Activated T-helper 17 cell treated with anti-CD3 and anti-CD28 coated beads, Interleukin-2, amount 50 U/mL, for 72 hours (primary cell): ENCODE measurements at places on chromosomes 2 and 18. TPM values are rescaled to one million over a fixed set of nuclear protein-coding genes. Genes with fewer than 3 reads are reported as not detected.

- no peak for ATAC-seq
Observed at GRCh38 chr2:37472959-37473358, 128.5 kb downstream of the QPCT start.

The CAD gene
- 106 TPM for total RNA-seq

DNA sequence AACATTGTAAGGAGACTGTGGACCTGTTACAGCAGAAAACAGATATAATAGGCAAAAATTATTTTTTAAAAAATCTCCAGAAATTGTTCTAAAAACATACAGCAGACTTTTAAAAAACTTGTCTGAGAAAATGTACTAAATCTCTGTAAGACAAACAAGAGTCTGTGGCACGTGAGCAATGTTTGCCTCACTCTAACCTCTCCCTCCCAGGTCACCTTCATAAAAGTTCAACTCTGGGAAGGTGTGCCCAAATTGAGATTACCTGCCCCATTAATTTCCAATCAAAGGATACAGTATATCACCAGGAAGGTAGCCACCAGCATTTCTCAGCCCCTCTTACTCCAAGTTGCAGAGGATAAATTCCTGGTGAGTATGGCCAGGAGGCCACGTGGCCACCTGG lies 992.7 kb downstream of the TMEM182 start:
- no peak for ATAC-seq

- no peak for ATAC-seq
Observed at GRCh38 chr18:55635439-55635838, 47.4 kb upstream of the TCF4 start.

DNA sequence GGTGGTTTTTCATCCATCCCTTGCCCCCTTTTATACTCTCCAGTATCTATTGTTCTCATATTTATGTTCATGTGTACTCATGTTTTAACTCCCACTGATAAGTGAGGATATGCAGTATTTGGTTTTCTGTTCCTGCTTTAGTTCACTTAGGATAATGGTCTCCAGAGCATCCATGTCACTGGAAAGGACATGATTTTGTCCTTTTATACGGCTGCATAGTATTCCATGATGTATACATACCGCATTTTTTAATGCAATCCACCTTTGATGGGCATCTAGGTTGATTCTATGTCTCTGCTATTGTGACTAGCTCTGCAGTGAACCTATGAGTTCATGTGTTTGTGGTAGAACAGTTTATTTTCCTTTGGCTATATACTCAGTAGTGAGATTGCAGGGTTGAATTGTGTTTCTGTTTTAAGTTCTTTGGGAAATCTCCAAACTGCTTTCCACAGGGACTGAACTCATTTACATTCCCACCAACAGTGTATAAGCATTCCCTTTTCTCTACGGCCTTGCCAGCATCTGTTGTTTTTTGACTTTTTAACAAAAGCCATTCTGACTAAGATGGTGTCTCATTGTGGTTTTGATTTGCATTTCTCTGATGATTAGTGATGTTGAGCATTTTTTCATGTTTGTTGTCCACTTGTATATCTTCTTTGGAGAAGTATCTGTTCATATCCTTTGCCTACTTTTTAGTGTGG lies 420.2 kb downstream of the THSD7B start:
- no peak for ATAC-seq

GRCh38 chr18:26549263-26550094 lies 1.1 kb upstream of the KCTD1 start:
- ATAC-seq = no peak

DNA sequence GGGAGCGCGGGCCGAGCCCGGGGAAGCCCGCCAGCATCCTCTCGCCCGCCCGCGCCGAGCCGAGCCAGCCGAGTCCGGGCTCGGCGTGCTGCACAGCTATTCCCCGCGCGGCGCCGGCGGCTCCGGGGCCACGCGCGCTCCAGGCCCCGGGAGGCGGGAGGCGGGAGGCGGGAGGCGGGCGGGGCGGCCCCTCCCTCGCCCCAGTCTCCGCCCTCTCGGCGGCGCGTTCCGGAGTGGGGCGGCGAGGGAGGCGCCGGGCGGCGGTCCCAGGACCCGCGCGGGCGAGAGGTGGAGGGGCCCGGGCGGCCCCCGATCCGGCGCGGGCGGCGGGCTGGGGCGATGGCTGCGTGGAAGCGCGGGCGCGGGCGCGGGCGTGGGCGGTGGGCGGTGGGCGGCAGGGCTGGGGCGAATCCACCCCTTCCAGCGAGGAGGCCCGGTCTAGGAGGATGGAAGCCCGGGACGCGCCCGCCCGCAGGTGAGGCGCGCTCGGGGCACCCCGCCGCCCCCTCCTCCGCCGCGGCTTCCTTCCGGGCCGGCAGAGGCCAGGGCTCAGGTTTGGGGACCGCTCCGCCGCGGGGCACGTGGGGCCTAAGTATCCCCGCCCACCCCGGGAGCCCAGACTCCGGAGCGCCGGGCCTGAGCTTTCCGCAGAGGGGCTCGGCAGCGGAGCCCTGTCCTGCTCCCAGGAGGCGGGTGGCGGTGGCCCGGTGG lies at the start of gene ADCY3:
Gene ADCY3 (minus strand): TSS at position 140 of the 711 bp plus-strand sequence. CDS start 1,250 bp downstream, outside the sequence.
- ATAC-seq = peak; percentile 59

- ATAC-seq = no peak
Observed at GRCh38 chr2:39210846-39211245, 32.9 kb downstream of the CDKL4 start.

The MARCHF7 gene
- 71.0 TPM for total RNA-seq

DNA sequence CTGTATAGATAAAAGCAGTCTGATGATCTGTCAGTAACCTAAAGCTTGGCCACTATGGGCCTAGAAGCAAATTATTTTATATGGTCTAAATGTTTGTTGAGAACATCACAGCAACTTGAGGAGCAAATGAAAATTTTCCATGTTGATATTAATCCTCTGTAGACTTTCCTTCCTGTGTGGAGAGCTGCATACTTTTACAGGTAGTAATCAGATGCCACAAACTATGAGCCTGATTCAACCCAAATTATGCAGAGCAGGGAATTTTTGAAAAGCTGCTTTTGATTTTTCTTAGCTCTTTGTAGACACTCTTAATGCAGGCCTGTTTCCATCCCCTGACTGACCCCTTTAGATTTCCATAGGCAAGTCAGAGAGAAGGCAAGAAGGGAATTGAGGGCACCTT lies 17.3 kb downstream of the PAX3 start:
- ATAC-seq = no peak

DNA sequence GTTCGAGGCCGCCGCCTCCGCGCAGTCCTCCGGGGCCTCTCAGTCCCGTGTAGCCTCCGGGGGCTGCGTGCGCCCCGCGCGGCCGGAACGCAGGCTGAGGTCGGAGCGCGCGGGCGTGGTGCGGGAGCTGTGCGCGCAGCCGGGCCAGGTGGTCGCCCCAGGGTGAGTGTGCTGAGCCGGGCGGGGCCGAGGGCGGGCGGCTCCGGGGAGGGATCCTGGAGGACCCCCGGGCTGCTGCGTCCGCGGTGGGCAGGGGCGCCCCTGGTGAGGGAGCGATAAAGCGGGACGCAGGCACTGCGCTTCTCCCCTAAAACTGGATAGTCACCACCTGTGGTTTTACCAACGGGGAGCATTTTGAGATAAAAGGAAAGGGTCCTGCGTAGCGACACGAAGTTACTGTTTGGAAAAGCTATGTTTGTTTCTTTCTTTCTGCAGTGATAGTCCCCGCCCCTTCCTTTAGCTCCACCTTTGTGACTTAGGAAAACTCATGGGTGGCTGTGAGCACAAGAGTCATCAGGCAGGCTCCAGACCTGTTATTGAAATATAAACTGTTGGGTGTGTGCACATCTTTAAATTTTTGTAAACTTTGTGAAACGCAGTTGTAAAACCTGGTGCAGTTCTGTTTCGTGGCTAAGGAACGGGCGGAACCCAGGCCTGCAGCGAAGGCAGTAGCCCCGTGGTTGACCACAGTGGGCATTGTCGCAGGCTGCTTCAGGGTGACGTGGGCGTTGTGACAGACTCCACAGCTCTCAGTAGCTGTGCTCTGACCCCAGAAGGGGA lies 687 bp downstream of the CTDP1 start:
- ATAC-seq = peak; percentile 10

GRCh38 chr2:40559175-40559574 lies 107.3 kb upstream of the SLC8A1 start:
- ATAC-seq = no peak

DNA sequence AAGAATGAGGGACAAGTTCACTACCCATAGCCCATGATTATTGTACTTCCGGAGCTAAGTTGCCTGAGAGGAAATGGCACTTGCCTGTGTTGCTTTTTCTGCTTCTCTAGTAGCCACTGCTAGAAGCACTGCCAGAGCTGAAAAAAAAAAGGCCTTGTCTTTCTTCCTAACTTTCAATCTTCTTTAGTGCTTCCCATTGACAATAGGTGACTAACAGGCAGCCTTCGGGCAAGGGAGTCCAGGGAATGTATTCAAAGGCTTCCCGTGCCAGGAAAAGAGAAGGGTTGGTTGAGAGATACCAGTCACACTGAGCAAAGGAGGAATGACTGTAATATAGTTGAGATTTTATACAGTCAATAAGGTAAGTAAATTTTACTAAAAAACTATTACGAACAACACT lies 242.0 kb downstream of the CALCRL start:
- ATAC-seq = no peak

DNA sequence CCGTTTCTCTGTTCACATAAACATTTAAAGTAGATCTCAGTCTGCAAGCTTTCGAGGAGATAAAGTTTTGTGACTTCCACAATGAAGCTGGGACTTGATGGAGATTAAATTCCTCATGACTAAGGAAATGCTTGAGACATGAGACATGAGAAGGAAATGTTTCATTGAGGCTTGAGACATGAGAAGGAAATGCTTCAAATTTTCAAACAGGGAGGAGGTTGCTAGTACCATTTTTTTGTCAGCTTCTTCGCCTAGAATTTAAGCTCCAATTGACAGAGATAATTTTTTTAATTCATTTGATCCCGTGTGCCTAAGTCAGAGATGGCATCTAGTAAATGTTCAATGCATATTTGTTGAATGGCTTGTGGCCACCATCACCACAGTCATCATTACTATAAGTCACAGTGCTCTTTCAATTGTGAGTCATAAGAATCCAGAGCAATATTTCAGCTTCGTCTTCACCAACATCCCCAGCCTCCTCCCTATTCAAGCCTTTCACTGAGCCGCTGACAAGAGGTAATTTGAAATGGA lies 543 bp upstream of the MARCHF4 start:
- peak; percentile 77 for ATAC-seq

DNA sequence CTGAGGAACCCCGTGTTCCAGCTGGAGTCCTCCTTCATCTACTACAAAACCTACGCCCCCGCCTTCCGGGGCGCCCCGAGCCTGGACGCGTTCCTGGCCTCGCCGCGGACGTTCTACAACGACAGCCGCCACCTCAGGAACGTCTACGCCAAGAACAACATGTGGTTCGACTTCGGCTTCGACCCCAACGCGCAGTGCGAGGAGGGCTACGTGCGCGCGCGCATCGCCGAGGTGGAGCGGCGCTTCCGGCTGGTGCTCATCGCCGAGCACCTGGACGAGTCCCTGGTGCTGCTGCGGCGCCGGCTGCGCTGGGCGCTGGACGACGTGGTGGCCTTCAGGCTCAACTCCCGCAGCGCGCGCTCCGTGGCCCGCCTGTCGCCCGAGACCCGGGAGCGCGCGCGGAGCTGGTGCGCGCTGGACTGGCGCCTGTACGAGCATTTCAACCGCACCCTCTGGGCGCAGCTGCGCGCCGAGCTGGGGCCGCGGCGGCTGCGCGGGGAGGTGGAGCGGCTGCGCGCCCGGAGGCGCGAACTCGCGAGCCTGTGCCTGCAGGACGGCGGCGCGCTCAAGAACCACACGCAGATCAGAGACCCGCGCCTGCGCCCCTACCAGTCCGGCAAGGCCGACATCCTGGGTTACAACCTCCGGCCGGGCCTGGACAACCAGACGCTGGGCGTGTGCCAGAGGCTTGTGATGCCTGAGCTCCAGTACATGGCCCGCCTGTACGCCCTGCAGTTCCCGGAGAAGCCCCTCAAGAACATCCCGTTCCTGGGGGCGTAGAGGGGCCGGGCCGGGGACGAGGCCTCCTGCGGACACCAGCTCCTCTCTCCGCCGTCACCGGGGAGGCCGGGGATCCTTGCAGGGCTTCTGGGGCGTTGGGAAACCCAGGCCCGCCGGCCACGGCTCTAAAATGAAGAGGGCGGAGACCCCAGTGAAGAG lies 5.3 kb upstream of the NEU4 start:
- peak; percentile 68 for ATAC-seq

DNA sequence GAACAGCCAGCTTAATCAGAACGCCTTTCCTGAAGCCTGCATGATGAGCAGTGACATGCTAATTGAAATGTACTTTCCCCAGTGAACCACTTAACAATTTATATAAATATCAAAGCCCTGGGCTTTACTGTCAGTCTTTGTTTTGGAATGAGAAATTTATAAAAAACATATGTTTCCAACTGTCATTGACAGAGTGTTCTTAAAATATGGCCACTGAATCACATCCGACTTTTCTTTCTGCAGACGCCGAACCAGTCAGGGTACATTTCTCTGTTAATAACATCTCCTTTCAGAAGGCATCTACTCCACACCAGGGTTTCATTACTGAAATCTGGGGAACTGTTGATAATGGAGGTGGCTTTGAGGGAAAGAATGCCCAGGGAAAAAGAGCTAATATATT lies 343.7 kb downstream of the INSIG2 start:
- no peak for ATAC-seq
